ENCODE measurements at places on chromosomes 1 and 21.

GRCh38 chr21:34818662-34819158 lies 149.9 kb downstream of the CLIC6 start:
- no peak for DNase-seq

DNA sequence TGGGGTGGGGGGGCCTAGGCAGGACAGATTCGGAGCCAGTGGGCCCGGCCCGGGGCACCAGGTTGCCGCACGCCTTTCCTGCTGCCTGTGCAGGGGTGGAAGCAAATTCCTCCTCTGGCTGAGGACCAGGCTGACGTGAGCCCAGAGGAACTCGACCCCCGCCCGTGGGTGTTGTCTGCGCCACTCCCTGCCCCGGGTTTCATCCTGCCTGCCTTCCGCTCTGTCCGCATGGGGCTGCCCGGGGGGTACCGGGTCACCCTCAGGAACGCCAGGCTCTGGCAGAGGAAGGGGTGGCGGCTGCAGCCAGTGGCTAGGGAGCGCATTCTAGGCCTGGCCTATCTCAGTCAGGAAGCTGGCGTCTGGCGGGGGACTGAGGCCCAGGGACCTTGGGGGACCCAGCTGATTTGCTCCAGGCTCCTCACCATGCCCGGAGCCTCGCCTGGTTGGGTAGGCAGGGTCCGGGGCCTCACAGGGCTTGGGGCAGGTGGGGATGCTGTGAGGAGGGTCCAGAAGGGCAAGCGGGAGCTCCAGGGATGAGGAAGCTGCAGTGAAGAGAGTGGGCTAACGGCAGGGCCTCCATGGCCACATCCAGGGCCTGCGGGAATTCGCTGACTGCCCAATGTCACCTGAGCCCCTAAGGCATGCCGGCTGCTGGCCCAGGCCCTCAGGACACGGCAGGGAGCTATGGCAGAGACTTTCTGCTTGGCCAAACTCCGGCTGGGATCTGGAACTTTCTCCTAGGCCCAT lies 2.4 kb upstream of the IBA57 start:
- DNase-seq = no peak

GRCh38 chr1:61606448-61607312 lies 118.3 kb downstream of the TM2D1 start:
- DNase-seq = no peak

GRCh38 chr1:11782127-11782708 lies 20.2 kb downstream of the C1orf167 start:
- no peak for DNase-seq

DNA sequence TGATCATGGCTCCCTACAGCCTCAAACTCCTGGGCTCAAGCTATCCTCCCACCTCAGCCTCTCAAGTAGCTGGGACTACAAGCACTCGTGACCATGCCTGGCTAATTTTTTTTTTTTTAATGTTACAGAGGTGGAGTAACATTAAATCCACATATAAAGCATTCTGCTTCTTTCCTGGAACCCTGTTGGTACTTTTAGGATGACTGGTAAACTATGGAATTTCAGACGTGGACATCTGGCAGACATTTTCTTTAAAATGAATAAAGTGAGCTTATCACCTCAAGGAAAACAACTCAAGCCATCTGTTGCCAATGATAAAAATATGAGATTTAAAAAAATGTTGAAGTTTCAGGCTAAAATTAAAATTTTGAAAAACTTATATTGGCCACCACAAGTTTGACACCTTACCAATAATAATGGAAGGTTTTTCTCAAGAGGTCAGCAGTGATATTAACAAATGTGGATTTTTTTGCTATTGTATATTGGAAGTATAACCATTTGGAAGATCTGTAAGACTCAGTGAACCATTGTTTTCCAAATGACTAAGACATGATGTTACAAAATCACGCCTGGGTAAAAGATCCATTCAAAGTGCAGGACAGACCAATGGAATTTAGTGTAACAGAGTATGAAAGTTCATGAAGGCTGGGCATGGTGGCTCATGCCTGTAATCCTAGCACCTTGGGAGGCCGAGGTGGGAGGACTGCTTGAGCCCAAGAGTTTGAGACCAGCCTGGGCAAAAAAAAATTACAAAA lies 52.7 kb upstream of the EIF4G3 start:
- no peak for DNase-seq

GRCh38 chr1:192311281-192311680 lies 5.5 kb upstream of the RGS21 start:
- DNase-seq = peak; percentile 44

DNA sequence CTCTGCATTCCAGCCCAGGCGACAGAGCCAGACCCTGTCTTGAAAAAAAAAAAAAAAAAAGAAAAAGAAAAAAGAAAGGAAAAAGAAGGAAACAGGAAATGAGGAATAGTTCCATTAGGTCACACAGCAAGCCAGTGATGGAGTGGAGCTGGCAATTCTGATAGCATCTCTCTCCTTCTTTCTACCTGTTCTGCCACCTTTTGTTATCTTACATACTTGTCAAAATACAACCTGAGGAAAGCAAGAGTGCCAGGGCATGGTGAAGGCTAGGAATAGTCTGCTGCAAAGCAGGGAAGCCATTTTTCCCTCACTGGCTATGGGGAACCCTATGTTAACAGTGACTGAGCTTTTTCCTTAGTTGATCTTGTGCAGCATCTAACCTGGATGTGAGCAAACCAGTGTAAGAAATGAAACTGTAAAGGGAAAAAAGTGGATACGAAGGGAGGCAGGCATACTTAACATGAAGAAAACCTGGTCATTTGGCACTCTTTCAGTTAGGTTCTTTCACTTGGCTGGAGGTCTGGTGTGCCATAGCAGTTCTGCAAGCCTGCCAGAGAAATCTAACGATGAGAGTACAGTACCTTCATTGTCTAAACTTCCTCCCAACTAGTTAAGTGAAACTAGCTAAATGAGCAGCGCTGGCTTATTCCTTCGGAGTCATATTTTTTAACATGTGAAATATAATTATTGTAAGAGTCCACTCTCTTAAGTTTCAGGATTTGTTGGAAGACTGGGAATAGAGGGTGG lies 17.9 kb upstream of the THEM5 start:
- DNase-seq = no peak

GRCh38 chr1:4129693-4130092 lies 229.6 kb upstream of the C1orf174 start:
- no peak for DNase-seq

DNA sequence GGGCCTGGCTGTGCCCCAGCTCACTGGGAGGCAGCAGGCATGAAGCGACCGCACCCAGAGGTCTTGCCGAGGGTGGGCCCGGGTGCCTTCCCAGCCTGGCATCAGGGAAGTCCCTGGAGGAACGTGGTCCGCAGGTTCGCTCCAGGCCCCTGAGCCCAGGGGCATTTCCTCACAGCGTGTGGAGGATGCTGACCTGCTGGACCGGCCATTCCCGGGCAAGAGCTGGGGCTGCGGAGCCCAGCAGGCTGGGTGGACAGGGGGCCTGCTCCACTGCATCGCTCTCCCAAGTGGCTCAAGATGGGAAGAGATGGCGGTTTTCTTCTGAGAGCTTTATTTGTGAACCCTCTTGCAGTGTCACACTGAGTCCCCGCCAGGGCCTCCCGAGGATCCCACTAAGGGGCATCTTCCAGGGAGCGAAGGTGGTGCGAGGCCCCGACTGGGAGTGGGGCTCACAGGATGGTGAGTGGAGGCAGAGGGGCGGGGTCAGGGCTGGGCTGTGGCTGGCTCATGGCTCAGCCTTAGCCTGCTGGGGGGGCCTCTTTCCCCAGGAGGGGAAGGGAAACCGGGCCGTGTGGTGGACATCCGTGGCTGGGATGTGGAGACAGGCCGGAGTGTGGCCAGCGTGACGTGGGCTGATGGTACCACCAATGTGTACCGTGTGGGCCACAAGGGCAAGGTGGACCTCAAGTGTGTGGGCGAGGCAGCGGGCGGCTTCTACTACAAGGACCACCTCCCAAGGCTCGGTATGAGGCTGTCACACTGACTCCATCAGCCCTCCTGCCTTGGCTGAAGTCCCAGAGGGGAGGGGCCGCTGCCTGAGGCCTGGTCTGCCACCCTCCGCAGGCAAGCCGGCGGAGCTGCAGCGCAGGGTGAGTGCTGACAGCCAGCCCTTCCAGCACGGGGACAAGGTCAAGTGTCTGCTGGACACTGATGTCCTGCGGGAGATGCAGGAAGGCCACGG lies 7.2 kb upstream of the MMP23B start:
- DNase-seq = no peak

- DNase-seq = no peak
Measured at GRCh38 chr1:28027660-28028059, 60.8 kb downstream of the EYA3 start.

GRCh38 chr1:15988856-15989736 lies 13.2 kb upstream of the ZBTB17 start:
- DNase-seq = no peak

DNA sequence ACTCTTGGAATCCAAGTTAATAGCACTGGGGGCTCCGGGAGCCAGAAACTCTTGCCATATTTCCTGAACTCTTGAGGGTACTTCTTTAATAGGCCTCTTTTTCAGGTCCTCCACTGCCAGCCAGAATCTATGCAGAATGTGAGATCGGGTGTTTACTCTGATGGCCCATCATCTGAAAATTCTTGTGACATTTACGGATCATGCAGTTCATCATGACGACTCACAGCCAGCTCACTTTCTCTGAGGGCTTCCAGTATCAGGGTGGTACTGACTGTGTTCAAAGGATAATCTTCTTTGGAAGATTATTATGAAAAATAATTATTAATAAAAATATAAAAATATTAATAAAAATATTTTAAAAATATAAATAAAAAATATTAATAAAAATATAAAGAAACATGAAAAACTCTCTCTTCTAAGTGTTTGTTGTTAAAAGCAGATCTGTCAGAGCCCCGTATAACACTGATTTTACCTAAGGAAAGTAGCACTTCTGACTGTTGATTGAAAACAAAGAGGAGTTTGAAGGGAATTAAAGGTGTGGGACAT lies 194.3 kb upstream of the GREM2 start:
- no peak for DNase-seq

- no peak for DNase-seq
Measured at GRCh38 chr1:62111084-62111483, 83.6 kb upstream of the L1TD1 start.

DNA sequence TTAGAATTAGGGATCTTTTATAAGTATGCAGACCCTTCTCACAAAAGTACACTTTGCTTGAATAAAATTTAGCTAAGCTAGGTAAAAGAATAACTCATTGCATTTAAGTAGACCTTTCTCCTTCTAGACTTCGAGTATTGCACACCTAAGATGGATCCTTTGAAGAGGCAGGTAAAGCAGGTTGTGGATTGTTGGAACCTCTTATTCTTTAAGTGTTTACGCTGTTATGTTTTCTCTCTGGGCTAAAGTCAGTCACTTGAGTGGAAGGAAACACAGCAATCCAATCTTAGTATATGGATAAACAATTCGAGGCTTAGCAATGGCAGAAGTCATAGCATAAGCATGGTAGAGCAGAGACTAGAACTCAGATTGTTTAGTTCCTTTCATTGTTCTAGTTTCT lies 11.4 kb downstream of the MAGI3 start:
- DNase-seq = no peak

DNA sequence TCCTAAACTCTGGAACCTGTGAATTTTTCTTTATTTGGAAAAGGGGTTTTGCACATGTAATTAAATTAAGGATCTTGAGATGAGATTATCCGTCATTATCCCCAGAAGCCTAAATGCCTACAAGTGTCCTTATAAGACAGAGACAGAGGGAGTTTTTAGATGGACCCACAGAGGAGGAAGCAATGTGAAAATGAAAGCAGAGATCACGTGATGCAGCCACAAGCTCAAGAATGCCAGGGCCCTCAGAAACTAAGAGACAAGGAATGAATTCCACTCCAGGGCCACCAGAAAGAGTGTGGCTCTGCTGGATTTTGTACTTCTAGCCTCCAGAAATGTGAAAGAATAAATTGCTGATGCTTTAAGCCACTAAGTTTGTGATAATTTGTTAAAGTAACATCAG lies 183.6 kb upstream of the UBE2U start:
- DNase-seq = no peak

DNA sequence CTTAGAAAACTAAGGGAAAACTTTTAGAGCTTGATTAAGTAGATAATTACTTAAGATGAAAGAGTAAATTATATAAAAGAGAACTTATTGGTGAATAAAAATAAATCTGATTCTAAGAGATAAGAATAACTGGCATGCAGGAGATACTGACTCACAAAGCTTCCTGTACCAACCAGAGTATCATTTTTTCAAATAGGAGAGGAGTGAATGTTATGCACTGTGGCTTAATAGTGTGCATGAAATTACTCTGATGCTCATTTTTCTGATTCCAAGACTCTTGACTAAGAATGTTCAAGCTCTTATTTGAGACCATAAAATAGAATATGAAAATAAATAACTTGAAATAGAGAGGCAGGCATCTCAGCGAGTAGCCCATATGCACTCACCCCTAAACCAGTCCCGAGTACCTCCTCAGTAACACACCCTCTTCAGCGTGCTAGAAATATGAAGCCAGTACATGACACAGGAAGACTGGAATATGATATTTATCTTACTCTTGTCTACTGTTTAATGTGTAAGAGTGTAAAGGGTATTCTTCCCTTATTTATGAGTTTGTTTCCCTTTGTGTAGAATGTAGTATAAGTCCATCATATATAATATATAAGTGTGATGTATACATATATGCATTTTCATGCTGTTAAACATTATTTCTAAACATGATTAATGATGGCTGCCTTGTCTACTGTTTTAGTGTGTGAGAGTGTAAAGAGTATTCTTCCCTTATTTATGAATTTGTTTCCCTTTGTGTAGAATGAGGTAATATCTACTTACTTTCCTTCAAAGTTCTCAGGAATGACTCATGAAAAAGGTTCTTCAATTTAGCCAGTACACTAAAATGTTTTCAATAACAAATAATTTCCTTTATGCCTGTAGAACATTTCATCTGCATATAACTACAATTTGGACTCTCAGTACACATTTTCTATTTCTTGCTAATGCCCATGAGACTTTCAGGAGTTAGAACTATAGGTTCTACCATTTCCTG lies 99.2 kb upstream of the PALMD start:
- no peak for DNase-seq

GRCh38 chr1:242237051-242237450 lies 238.2 kb upstream of the MAP1LC3C start:
- no peak for DNase-seq

DNA sequence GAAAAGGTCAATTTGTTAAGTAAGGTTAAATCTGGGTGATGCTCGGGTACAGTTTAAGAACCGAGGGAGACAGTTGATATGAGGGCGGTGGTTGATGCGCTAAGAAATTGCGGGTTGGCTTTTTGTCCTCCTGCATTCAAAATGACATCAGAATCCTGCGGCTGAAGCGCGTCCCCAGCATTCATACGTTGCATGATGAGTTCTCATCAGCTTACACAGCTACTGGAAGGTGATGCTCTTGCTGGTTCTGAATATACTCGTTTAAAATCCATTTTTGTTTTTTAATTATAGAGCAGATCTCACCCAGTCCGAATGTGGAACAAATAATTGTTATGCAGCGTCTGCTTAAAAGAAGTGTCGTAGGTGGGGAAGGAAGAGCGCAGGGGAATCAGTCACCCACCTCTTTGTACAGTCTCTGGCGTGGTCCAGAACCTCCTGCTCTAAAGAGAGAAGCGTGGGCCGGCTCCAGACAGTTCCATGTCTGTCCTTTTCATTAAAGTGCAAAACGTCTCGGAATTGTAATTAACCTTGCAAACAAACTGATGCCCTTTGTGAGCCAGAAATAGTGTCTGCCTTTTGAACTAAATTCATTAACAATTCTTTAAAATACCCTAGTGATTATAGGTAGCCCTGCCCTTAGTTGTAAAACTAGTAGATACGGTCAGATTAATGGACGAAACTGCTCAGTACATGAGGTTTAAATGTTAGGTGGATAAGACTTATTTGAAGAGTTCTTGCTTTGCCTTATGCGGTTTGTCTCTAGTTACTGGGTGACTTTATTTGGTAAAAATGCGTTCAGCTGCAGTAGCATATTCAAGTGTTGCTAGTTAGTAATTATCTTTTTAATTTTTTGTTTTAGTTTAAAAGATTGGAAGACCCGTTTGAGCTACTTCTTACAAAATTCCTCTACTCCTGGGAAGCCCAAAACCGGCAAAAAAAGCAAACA lies 741 bp downstream of the RGS2 start:
- no peak for DNase-seq
